ENCODE measurements at places on chromosomes 5 and 9. TPM values are rescaled to one million over a fixed set of nuclear protein-coding genes. Genes with fewer than 3 reads are reported as not detected.

The ARID3C gene
- 0.16 TPM for total RNA-seq

The TMEM215 gene
- not detected for total RNA-seq

The GPR150 gene
- 0.31 TPM for total RNA-seq

The NR6A1 gene
- 2.1 TPM for total RNA-seq

The C6 gene
- total RNA-seq: not detected

The LCN9 gene
- not detected for total RNA-seq

The FGFR4 gene
- 128 TPM for total RNA-seq

The GKAP1 gene
- total RNA-seq: 4.3 TPM

The SPAG8 gene
- total RNA-seq: 3.4 TPM

The NINJ1 gene
- total RNA-seq: 78.3 TPM
